ENCODE measurements at places on chromosomes 1 and 21. TPM values are rescaled to one million over a fixed set of nuclear protein-coding genes. Genes with fewer than 3 reads are reported as not detected.

DNA sequence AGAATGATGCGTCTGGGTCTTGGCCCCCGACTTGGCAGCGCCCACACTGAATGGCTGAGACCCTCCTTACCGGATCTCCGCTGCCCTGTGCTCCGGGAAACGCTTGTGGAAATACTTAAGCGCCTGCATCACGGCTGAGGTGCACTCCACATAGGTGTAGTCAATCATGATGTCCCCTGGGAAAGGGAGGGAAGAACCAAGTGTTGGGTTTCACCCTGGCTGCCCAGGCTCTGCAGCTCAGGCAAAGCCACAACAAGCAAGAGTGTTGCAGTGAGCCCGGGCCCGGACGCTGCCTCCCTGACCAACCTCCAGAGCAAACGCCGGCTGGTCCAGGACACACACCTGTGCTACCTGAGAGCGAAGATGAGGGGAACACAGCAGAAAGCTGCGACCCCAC lies 21.5 kb upstream of the SPATC1L start:
- peak; percentile 37 for DNase-seq

GRCh38 chr1:53949023-53949990 lies 3.2 kb downstream of the LRRC42 start:
- no peak for DNase-seq

DNA sequence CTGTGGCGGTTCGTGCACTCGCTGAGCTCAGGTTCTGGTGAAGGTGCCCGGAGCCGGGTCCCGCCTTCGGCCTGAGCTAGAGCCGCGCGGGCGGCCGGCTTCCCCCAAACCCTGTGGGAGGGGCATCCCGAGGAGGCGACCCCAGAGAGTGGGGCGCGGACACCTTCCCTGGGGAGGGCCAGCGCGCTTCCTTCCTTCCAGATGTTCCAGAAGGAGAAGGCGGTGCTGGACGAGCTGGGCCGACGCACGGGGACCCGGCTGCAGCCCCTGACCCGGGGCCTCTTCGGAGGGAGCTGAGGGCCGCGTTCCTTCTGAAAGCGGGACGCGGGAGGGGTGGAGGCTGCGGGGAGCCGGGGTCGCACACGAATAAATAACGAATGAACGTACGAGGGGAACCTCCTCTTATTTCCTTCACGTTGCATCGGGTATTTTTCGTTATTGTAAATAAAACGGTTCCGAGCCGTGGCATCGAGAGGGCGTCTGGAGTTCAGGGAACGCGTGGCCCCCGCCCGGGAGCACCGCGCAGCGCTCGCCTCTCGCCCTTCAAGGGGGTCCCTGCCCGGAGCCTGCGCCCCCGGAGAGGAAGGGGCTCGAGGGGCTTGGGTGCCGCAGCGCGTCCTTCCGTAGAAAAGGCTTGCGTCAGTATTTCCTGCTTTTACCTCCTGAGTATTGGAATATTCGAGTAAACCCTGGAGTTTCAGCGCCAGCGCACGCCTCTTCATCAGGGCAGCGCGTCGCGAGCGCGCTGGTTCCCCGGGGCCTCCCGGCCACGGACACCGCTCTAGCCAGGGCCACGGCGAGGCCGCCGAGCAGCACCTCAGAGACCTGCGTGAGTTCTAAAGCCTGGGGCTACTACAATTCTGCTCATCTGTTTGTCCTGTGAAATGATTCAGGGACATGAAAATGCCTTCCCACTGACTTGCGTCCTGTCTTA lies 11.5 kb downstream of the YBEY start:
- no peak for DNase-seq

- no peak for DNase-seq
Observed at GRCh38 chr1:171247501-171247900, 793 bp upstream of the FMO1 start.

- DNase-seq: no peak
Observed at GRCh38 chr1:205492201-205492667, 12.2 kb upstream of the CDK18 start.

- DNase-seq: no peak
Observed at GRCh38 chr1:160082926-160083325, 1.6 kb downstream of the KCNJ9 start.

DNA sequence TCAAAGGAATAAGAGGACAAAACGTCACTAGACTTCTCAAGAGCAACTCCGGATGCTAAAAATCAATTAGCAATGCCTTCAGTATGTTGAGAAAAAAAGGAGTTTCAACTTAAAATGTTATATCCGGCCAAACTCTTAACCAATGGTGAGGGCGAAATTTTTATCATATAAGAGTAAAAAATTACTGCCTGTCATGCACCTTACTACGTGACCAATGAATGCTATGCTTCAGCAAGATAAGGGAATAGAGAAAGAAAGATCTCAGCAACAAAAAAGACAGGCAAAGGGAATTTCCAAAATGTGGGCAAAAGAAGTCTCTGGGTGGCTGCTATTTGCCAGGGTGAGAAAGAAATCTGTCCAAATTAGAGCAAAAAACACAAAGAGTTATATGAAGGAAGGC lies 47.4 kb upstream of the LRRC7 start:
- no peak for DNase-seq

GRCh38 chr1:176691251-176692228 lies 228.6 kb downstream of the PAPPA2 start:
- peak; percentile 58 for DNase-seq

DNA sequence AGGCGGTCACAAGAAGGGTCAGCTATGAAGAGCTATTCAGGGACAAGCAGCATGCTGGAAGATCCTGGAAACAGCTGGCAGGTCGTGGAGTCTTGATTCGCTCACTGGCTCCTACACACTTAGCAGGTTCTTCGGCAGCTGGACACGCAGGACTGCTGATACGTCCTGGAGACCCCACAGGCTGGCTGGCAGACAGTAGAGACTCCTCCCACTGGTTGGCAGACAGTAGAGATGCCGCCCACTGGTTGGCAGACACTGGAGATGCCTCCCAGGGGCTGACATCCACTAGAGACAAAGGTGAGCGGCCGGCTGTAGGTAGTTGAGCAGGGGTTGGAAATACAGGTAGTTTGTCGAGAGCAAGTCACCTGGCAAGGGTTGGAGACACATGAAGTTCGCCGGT lies 466 bp downstream of the KRTAP11-1 start:
- no peak for DNase-seq

- no peak for DNase-seq
Observed at GRCh38 chr1:201153474-201154388, 543 bp downstream of the TMEM9 start.

DNA sequence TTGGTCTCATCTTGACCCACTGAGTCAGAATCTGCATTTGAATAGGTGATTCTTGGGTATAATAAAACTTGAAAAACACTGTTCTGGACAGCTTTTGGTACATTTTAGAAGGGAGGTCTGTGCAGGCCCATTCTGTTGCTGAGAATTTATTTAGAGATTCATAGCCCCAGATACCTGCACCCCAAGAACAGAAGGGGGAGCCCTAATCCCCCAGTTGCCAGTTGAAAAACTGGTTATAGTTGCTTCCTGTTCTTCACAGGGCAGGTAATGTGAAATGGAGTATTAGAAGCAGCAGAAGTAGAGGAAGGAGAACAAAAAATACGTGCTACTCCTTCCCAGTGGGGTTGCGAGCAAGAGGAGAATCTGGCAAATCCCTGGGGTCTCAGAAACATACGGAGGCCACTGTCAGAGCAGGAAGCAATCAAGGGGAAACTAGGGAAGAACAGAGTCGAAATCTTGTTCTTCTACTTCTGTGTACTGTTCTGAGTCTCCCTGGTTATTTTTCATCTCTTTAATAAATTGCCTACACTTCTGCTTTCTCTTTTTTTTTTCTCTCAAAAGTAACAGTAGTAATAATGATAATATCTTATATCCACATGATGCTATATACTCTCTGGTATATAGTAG lies 4.6 kb upstream of the CLCA2 start:
- DNase-seq: no peak

- DNase-seq: no peak
Observed at GRCh38 chr21:38228115-38228514, 28.7 kb upstream of the KCNJ15 start.

DNA sequence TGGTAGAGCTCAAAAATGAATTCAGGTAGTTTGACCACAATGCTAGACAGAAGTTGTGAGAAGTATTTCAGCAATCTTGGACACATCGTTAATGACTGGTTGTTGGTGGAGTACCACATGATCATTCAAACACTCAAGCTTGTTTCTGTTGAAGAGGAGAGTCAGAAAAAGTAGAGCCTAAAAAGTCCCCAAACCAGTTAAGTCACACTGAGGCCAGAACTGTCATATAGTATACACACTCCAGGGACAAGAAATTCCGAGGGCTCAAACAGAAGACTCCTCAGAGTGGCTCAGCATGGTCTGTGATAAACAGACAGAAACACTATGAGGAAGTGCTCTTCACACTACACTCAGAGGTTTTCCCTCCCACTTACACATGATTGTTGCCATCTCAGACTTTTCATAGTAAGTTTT lies 5.8 kb downstream of the TRIM33 start:
- DNase-seq: no peak

GRCh38 chr1:210252621-210253051 lies 20.0 kb downstream of the SERTAD4 start:
- no peak for DNase-seq

- peak; percentile 36 for DNase-seq
Observed at GRCh38 chr1:226951286-226952117, 11.4 kb downstream of the COQ8A start.

Gene IVL
- not detected for total RNA-seq

Gene C1orf159
- total RNA-seq: 4.3 TPM

Gene COL9A2
- 0.22 TPM for total RNA-seq

Gene TSPEAR
- not detected for total RNA-seq

Gene SIM2
- total RNA-seq: not detected

Gene CDA
- 23.4 TPM for total RNA-seq

Gene TMCO1
- total RNA-seq: 92.9 TPM
